ENCODE measurements at places on chromosomes 5 and 9.

DNA sequence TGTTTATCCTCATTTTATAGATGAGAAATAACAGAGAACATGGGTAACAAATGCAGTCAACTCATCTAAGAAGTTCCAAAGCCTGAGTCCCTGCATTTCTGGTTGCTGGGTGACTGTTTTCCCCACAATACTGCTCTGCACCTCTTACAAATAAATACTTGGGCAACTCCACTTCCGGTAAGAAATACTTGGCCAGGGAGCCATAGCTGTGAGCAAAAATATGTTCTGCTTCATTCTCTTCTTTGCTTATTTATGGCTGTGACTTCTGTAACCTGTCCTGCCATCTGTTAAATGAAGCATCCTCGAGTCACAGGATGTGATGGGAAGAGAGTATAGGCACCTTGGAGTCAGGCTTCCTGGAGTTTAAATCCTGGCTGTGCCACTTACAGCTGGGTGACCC is 49.9 kb downstream of the GDNF start:
- no peak for DNase-seq

- DNase-seq, result no peak
Observed at GRCh38 chr5:84036842-84037241, 316.2 kb upstream of the HAPLN1 start.

GRCh38 chr9:94085062-94085639 is 887 bp downstream of the PTPDC1 start:
- no peak for DNase-seq

DNA sequence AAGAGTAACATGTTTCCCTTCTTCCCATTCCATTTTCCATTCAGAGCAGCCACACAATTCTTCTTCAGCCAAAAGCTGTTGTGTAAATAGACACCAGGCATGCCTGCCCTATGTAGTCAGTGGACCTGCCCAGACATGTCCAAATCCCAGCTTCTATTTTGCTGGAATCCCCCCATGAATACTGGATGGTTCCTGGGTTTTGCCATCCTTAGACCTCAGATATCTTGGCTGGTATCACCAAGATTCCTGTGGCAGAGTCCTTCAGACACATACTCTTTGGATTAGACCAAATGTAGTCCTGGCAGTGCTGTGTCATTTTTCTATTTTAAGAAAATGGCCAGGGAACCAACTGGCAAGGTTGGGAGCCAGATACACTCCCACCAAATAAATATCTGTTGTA is 10.3 kb downstream of the FST start:
- no peak for DNase-seq

DNA sequence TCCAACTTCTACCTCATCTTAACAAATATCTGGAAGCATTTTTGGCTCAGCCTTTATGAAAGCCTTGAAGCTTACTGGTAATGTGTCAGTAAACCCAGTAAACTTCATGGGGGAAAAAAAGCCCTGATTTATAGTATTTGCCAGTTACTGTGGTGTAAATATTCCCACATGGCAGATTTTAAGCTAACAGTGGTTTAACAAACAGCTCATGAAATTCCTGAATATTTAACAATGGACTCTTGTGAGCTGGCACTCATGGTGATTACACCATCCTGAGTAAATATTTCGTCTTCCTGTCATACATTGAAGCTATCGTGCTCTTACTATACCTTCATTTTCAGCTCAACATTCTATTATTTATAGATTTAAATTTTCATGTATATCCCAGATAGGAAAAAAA is 57.0 kb upstream of the ACOT12 start:
- no peak for DNase-seq

- no peak for DNase-seq
Observed at GRCh38 chr5:56099346-56099745, 104.6 kb upstream of the IL6ST start.

- no peak for DNase-seq
Observed at GRCh38 chr5:127878174-127878750, 175.1 kb downstream of the CCDC192 start.

DNA sequence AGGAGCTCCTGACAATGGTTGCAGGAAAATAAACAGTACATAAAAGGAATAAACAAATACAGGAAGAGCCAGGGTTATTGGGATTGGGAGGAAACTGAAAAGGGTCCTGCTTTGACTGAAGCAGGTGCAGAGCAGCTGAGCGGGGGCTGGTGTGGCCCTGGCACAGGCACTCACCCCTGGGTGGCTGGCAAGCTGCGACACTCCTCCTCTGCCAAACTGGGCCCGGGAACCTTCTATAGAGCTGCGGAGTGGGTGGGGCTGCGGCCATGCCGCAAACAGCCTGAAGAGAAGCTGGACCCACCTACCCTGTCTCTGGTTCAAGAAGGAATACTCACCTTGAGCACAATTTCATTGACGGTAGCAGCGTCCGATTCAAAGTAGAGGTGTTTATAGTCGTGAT is 182.5 kb downstream of the GAPVD1 start:
- DNase-seq, result no peak

DNA sequence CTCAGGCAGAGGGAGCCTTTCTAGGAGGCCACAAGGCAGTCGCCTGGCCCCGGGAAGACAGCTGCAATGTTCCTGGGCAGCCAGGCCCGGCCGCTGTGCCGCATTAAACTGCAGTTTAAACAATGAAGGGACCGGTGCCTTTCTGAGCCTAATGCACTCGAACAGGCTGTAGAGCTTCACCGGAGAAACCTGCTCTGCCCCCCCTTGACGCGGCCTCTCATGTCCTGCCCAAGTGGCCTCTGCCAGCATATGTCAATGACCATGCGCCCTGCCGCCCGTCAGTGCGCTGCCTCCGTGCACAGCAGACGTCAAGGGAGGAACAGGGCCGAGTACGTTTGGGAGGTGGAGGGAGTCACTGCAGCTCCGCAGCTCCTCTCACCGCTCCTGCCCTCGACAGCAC is 38.4 kb upstream of the BARHL1 start:
- no peak for DNase-seq

DNA sequence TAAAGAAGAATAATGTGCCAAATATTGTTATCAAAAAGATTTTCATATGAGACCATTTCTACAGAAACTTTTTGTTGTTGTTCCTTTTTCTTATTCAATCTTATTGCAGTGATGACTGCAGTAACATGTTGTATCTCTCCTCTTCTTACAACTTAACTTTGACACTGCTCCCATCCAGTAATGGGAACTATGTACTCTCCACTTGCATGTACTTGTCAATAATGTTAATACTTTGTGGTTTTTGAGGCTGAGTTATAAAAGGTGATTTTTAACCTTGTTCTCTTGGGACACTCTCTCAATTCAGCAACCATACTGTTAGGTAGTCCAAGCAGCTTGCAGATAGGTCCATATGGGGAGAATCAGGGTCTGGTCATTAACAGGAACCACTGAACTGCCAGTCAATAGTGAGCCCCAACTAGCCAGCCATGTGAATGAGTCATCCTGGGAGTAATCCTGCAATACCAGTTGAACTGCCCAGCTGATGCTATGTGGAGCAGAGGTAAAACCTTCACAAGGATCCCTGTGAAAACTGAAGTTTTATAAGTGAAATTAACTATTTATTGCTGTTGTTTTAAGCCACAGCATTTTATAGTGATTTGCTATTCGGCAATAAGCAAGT is 199.6 kb upstream of the DAB2 start:
- no peak for DNase-seq

DNA sequence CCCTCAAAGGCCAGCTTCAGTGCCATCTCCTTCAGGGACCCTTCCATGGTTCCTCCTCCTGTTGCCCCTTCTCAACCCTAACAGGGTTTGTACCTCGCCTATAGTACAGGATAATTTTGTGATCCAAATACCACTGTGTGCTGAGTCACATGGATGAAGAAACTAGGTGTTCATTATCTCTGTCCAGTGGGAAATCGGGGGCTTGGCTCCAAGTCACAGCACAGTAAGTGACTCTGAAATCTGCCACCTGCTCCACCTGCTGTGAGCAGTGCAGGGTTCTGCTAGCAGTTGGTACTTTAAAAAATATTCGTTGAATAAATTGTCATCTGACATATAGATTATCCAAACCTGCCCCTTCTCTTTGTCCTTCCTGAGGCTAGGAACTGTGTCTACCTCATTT is 123.2 kb upstream of the OTULINL start:
- no peak for DNase-seq

GRCh38 chr5:59724482-59725391 is 168.8 kb downstream of the PDE4D start:
- DNase-seq, result no peak

GRCh38 chr9:130766927-130767307 is 68.1 kb upstream of the ABL1 start:
- no peak for DNase-seq

DNA sequence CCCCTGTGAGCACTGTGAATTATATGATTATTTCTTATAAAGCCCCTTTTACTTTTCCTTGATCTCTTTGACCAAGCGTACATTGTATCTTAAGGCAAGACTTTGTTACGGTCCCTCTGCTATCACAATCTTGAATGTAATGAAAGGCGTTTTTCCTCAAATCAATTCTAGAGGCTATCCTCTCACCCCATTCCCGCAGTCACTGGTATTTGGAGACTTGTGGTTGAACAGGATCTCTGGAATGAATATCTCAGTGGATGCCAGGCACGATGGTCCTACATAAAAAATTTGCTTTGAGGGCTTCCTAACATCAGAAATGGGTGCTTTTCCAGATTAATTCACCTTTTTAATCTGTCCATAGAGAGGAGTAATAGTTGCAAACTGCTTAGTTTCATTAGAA is 151.4 kb upstream of the PAPPA start:
- DNase-seq, result no peak

- DNase-seq, result no peak
Observed at GRCh38 chr9:134056483-134057306, 11.1 kb downstream of the BRD3 start.

DNA sequence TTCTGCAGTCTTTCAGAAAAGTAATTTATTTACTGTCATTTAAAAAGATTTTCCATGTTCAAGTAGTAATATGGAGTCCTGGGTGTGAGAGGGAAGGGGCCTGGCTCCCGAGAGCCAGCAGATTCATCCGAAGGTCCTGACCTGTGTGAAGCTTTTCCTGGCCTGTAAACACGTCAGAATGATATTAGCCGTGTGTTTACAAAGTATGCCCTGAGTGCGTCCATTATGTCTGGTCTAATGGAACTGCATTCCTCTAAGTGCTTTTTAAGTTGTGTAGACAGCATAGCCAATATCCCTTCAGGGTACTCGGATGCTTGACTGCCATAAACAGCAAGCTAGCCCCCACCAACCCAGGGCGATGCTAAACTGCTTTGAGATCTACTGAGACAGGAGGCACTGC is 495.2 kb downstream of the AGTPBP1 start:
- no peak for DNase-seq

DNA sequence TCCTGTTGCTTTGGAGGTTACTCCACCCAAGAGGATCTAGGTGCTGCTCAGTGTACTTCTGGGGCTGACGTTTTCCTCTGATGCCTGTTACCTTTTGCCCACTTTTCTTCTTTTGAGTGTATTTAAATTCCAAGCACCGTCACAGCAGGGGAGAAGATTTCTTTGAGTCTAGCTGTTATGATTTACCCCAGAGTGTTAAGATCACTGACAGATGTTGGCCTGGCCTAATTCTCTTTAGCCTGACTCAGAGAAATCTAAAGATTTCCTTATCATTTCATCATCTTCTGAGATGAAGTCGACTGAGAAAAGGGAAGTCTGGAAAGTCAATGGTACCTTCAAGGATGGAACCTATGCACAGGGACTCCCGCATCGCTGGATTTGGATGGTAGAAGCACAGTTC is 191.5 kb downstream of the FBXL7 start:
- DNase-seq, result no peak

DNA sequence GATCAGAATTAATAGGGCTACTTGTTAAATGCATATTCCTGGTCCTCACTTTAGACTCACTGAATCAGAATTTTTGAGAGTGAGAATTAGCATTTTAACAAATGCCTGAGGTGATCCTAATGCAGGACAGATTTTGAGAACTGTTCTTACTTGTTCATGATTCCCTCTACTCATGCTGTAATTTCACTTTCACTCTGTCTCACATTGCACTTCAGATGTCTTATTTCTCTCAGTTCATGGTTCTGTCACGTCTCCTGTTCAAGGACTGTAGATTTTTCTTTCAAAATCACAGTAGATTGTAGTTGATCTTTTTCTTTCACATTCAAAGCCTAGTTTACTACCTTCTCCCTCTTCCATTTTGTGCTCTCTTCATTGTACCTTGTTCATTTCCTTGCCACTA is 54.3 kb downstream of the ADGRV1 start:
- no peak for DNase-seq

- DNase-seq, result no peak
Observed at GRCh38 chr5:138369261-138369660, 16.8 kb downstream of the KDM3B start.

GRCh38 chr9:6955251-6955921 is 197.6 kb downstream of the KDM4C start:
- no peak for DNase-seq

DNA sequence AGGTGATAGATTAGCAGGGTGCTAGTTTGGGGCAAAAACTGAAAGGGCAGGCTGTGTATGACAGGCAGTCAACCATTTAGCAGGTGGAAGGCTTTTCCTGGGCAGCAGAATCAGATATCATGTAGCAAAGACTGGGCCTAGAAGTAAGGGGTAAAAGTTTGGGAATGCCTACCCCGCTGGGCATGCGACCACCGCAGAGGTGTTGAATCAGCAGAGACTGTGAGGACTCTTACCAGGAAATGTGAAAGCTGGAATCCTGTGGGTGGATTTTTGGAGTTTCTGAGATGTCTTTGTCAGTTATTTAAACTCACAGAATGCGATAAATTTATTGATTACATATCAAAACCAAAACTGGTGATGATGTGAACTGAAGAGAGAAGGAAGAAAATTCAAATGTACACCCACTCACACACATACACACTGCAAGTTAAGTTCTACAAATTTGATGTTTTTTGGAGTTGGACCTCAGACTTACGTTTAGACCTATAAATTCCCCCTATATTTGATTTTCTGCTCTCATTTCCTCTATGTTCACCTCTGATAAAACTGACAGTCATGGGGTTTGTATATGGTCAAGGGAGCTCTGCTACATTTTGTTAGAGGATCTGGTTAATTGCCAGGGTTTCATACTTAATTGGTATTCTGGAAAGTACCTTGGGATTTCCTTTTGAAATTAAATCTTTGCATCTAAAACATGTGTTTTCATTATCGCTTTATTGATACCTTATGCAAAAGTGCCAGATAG is 333.6 kb downstream of the CSNK1G3 start:
- DNase-seq, result no peak

DNA sequence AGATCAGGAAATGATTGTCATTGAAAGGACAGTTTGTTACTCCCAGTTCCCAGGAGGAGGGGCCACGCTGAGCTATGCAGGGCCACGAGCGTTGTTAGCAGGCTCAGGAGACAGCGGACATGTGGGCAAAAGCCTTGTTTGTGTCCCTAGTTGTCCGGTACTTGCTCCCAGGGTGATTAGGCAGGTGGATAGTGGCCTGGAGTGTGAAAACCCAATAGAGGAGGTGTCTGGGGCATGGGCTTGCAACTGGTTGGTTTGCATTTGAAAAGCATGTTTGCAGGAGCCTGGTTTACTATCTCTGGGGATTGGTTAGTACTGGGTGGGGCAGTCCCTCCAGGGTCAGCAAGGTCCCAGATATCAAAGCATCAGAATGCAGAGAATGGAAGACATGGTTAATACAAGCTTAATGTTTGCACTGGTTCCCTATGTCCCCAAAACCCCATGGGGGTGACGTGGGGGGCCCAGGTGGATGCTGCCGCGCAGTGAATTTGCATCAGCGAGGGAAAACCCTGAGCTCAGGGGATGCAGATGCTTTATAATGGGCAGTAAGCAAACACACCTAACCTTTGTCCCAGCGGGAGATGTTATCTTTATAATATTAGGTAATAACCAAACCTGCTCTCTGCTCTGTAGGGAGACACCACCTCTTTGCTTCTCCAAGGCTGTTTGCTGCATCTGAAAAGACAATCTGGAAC is 39.7 kb downstream of the ROPN1L start:
- DNase-seq, result no peak

All from NCI-H1417 treated with DMSO at 0.1 percent for 48 hours (cell line).